ENCODE measurements at places on chromosomes 4 and X. TPM values are rescaled to one million over a fixed set of nuclear protein-coding genes. Genes with fewer than 3 reads are reported as not detected.

DNA sequence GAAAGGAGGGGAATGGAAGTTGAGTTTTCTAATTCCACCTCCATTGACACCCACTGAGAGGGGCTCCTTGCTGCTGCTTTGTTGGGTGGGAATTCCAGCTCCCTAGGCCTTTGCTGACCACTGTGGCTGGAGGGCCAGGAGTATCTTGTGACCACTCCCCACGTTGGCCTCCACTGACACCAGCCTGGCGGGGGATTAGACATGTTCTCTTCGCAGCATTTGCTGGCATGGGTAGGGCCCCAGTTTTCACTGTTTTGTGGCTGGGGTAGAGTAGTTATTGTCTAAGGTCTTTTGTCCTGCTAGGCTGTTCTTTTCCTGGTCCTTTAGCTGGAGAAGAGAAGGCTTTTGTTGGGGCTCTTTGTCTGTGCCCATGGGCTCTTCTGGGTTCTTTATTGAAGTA, 116.7 kb downstream of the CDKL5 start:
- no peak for DNase-seq
- no peaks in the 10 kb centered on the region for H3K36me3 ChIP-seq
- no peaks in the 10 kb centered on the region for H3K27me3 ChIP-seq
- H3K4me3 ChIP-seq: no peak overlapping the region
- H3K27ac ChIP-seq: no peak overlapping the region
- no peaks in the 10 kb centered on the region for H3K4me1 ChIP-seq

DNA sequence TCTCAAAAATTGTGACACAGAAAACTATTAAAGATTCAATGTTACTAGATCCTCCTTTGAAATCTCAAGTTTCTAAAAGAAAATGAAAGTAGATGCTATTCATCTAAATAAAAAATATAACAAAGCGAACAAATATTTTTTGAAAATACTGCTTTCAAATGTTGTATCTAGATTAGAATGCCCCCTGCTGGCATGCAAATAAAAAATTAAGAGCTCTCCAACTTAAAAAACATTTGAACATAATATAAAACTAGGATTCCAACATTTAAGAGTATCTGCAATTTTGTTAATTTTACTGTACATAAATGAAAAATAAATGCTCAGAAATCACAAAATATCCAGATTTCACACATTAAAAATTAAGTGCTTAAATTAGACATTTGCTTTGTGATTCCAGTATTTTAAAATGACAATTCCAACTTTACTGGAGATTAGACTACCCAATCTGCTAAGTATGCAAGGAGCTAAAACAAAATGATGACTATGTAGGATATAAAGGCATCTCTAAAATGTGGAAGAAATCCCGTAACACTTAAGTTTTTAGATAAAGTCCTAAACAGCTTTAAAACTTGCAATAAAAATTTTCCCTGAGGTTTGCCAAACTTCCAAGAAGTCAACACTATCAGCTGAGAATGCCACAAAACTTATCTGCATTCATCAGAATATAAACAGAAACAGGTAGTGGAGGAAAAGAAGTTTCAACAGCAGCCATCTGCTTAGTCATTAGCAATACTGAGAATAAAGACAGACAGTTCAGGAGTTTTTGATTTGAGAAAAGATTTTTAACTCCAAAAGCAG, 32.7 kb downstream of the DHX15 start:
- DNase-seq: no peak
- H3K27ac ChIP-seq: peak overlapping the region; percentile 14
- no peaks in the 10 kb centered on the region for H3K36me3 ChIP-seq
- H3K4me3 ChIP-seq: no peak overlapping the region

CXCL5 gene
- not detected for total RNA-seq

UCP1 gene
- not detected for total RNA-seq

SHROOM3 gene
- 24.1 TPM for total RNA-seq

GRCh38 chr4:169645627-169646026, 25.2 kb downstream of the CLCN3 start:
- no peak overlapping the region for H3K27ac ChIP-seq
- H3K36me3 ChIP-seq: no peaks in the 10 kb centered on the region
- no peaks in the 10 kb centered on the region for H3K27me3 ChIP-seq
- no peak for DNase-seq
- no peak overlapping the region for H3K4me3 ChIP-seq

SCML2 gene
- 0.26 TPM for total RNA-seq

- H3K27ac ChIP-seq: no peak overlapping the region
- H3K4me3 ChIP-seq: no peak overlapping the region
- peak; percentile 55 for DNase-seq
- no peaks in the 10 kb centered on the region for H3K4me1 ChIP-seq
- H3K27me3 ChIP-seq: no peaks in the 10 kb centered on the region
- no peaks in the 10 kb centered on the region for H3K36me3 ChIP-seq
Observed at GRCh38 chr4:15149839-15150592, 147.7 kb downstream of the CPEB2 start.
